Hepatocyte (in vitro differentiated cells): ENCODE measurements at places on chromosomes 4 and X. TPM values are rescaled to one million over a fixed set of nuclear protein-coding genes. Genes with fewer than 3 reads are reported as not detected.

DNA sequence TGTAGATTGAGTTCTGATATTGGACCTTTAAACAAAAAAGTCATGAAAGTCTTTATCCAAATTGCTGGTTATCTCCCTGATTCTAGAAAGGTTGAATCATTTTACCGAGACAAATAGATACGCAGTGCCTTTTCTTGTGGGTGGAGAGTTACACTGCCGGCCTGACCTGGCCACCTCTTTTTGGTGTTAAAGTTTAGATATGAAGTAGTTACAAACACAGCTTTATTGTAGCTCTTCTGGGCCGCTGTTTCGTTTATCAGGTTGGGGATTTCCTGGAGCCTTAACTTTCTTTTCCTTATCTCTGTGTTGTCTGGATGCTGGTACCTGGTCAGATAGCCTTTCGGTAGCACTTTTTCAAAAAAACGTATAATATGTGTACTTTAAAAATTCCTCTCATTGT is 31.0 kb downstream of the FNIP2 start:
- DNase-seq, result no peak
- peaks cover 12% of the 10 kb centered on the region for H3K4me1 ChIP-seq
- H3K27ac ChIP-seq, result peak overlapping the region; percentile 12
- no peak overlapping the region for H3K4me3 ChIP-seq

GRCh38 chr4:55736605-55737183 is 82.9 kb upstream of the EXOC1L start:
- no peak overlapping the region for H3K4me3 ChIP-seq
- no peaks in the 10 kb centered on the region for H3K36me3 ChIP-seq
- H3K4me1 ChIP-seq, result peaks cover 4% of the 10 kb centered on the region
- no peaks in the 10 kb centered on the region for H3K27me3 ChIP-seq
- no peak for DNase-seq

GRCh38 chr4:147029296-147029695 is 83.6 kb upstream of the TTC29 start:
- no peak overlapping the region for H3K27ac ChIP-seq
- no peak for DNase-seq
- H3K27me3 ChIP-seq, result no peaks in the 10 kb centered on the region
- no peaks in the 10 kb centered on the region for H3K36me3 ChIP-seq
- H3K4me1 ChIP-seq, result no peaks in the 10 kb centered on the region
- no peak overlapping the region for H3K4me3 ChIP-seq

GRCh38 chr4:2785613-2786012 is 7.3 kb upstream of the SH3BP2 start:
- no peak overlapping the region for H3K4me3 ChIP-seq
- DNase-seq, result no peak
- H3K4me1 ChIP-seq, result no peaks in the 10 kb centered on the region
- no peak overlapping the region for H3K27ac ChIP-seq
- no peaks in the 10 kb centered on the region for H3K36me3 ChIP-seq

NHSL2 gene
- total RNA-seq, result 1.3 and 2.3 TPM in 2 replicates

GRCh38 chr4:157550028-157550427 is 329.5 kb downstream of the GRIA2 start:
- no peak overlapping the region for H3K4me3 ChIP-seq
- no peak overlapping the region for H3K27ac ChIP-seq
- no peaks in the 10 kb centered on the region for H3K27me3 ChIP-seq
- no peaks in the 10 kb centered on the region for H3K36me3 ChIP-seq

GRCh38 chr4:77194366-77194765 is 37.4 kb downstream of the CCNG2 start:
- no peaks in the 10 kb centered on the region for H3K27me3 ChIP-seq
- H3K27ac ChIP-seq, result no peak overlapping the region
- DNase-seq, result no peak

DCAF8L2 gene
- not detected in 2 replicates for total RNA-seq

DNA sequence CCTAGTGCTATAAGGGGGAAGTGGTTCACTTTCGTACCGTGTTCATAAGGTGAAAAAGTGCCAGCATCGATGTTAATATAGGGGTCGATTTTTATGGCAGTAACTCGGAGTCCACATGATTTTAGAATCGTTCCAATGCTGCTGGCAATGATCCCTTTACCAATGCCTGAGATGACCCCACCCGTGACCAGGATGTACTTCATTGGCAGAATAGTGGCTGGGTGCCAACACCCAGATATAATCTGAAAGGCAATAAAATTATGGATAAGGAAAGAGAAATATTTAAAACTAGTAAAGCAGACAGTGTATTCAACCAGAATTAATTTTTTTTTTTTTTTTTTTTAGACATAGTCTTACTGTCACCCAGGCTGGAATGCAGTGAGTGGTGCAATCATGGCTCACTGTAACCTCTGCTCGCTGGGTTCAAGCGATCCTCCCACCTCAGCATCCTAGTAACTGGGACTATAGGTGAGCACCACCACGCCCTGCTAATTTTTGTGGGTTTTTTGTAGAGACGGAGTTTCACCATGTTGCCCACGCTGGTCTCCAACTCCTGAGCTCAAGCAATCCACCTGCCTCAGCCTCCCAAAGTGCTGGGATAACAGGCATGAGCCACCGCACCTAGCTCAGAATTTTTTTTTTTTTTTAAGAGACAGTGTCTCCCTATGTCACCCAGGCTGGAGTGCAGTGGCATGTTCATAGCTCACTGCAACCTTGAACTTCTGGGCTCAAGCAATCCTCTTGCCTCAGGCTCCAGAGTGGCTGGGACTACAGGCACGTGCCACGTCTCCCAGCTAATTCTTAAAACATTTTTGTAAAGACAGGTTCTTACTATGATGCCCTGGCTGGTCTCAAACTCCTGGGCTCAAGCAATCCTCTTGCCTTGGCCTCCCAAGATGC is 9.5 kb downstream of the CTPS2 start:
- no peak overlapping the region for H3K4me3 ChIP-seq
- no peaks in the 10 kb centered on the region for H3K27me3 ChIP-seq
- H3K4me1 ChIP-seq, result no peaks in the 10 kb centered on the region
- H3K27ac ChIP-seq, result no peak overlapping the region

TMEM35A gene
- 2.0 and 2.6 TPM in 2 replicates for total RNA-seq

DNA sequence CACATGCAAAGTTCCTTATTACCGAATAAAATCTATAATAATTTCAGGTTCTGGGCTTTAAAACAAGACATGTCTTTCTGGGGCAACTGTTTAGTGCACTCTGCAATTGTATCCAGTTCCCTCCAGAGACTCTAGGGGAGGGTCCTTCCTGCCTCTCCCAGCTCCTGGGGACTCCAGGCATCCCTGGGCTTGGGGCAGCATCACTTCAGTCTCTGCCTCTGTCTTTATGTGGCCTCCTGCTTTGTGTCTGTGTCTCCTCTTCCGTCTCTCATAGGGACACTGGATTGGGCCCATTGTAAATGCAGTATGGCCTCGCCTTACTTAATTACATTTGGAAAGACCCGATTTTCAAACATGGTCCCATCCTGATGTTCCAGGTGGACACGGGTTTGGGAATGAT is 10.9 kb upstream of the ASMTL start:
- no peak overlapping the region for H3K4me3 ChIP-seq
- no peaks in the 10 kb centered on the region for H3K4me1 ChIP-seq
- DNase-seq, result no peak
- H3K36me3 ChIP-seq, result no peaks in the 10 kb centered on the region
- H3K27me3 ChIP-seq, result no peaks in the 10 kb centered on the region

DNA sequence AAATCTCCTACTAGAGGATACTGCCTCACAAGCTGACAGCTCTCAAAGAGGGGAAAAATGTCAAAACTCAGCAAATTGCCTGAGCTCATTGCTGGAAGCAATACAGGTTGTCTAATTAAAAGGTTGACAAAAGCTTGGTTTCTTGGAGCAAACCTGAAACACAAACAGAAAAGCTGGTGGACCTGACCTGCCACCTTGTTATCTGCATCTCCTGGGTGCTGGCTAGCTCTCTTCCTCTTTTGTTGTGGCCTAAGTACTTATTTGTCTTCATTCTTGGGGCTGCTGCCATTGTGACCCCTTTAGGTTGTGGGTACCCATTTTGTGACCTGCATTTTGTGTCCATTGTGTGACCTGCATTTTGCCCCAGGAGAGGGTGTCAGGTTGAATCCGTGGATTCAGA is 184.5 kb downstream of the KIT start:
- DNase-seq, result no peak
- H3K36me3 ChIP-seq, result no peaks in the 10 kb centered on the region
- H3K4me3 ChIP-seq, result no peak overlapping the region
- no peaks in the 10 kb centered on the region for H3K4me1 ChIP-seq

DNA sequence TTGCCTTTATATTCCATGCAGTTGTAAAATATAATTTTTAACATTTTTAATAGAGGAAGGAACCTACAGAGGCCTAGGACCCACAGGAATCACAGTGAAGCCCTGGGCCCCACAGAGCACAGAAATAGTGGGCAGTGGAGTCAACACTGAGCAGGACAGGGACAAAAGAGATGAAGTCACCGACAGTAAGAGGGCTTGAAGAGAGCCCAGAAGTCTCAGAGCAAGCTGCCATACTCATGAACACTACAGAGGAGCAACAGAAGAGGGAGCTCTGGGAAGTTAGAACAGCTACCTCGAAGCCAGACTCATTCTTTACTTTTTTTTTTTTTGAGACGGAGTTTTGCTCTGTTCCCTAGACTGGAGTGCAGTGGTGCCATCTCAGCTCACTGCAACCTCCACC is 149.3 kb upstream of the TENM3 start:
- H3K4me3 ChIP-seq, result no peak overlapping the region
- H3K27me3 ChIP-seq, result no peaks in the 10 kb centered on the region
- H3K27ac ChIP-seq, result no peak overlapping the region
- H3K36me3 ChIP-seq, result no peaks in the 10 kb centered on the region

HSD17B13 gene
- 0.52 and 1.00 TPM in 2 replicates for total RNA-seq

DRD5 gene
- not detected in 2 replicates for total RNA-seq

LIMCH1 gene
- total RNA-seq, result 13.3 and 16.3 TPM in 2 replicates

SPIN2A gene
- total RNA-seq, result 0.24 and 1.0 TPM in 2 replicates

DNA sequence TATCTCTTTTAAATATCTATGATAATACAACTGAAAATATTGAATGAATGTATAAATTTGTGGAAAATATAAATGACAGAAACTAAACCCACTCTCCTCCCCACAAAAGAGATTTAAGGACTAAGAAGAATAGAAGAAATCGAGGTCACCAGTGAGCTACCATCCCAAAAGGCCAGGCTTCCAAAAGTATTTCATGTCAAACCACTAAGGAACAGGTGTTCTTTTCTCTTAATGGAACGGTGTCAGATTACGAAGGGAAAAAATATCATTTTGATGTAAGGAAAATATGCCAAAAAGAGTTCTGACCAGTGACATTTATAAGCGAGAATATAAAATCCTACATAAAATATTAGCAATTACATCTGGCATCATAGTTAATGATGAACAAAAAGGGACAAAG is 13.6 kb upstream of the TCEAL4 start:
- no peak for DNase-seq
- H3K27ac ChIP-seq, result no peak overlapping the region
- H3K4me1 ChIP-seq, result no peaks in the 10 kb centered on the region
- no peak overlapping the region for H3K4me3 ChIP-seq
- H3K27me3 ChIP-seq, result no peaks in the 10 kb centered on the region
- H3K36me3 ChIP-seq, result no peaks in the 10 kb centered on the region

DNA sequence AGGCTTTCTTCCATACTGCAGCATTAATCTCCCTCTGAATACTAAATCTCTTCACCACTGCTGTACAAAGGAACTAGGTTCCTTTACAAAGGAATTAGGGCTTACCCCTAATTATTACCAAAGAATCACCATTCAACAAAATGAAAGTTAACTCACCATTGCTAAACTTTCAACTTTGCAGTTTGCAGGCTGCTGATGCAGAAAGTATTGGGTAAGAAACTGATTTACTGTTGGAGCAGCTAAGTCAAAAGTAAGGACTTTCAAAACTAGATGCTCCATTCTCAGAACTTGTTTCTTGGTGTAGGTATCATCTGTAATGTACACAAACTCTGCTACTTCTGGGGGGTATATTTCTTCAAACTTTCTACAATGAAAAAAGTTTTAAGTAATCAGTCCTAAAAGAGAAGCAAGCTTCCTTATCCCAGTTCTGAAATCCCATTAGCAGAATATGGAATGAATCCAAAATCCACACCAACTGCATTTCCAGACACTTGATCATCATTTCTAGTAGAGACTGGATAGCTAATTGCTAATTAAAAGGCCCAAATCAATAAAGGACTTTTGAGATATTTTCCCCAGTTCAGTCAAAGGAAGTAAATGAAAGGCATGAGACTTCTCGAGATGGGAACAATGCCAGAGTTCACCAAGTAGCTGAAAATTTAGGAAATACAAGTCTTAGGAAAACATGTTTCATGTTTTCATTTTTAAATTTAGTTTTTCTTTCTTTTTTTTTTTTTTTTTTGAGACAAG is 4.3 kb downstream of the CCNA2 start:
- H3K27ac ChIP-seq, result no peak overlapping the region
- no peaks in the 10 kb centered on the region for H3K27me3 ChIP-seq
- H3K4me1 ChIP-seq, result no peaks in the 10 kb centered on the region
- no peaks in the 10 kb centered on the region for H3K36me3 ChIP-seq
